ENCODE measurements at places on chromosomes 12 and 14.

DNA sequence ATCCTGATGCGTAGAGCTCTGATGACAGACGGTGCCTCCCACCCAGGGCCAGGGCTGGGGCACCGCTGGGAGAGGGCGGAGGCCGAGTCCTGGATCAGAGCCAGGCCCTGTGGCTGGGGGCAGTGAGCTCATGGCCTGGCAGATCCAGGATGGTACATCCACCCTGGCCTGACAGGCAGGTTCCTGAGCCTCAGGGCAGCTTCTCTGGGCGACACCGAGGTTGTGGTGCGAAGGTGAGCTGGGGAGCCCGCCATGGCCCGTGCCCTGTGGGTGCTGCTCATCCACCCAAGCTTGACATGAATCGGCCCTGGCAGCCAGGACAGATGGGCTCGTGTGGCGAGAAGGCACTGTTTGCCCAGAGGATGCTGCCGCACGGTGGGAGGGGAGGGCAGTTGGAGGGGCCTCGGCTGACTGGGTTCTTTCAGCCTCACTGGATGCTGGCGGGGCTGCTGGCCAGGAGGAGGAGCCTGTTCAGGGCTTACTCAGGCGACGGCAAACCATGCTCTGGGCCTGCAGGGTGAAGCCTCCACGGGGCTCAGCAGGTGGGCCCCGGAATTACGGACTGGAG is 16.6 kb downstream of the LRTM2 start:
- DNase-seq: no peak

- DNase-seq: no peak
Measured at GRCh38 chr12:76547526-76547925, 12.0 kb downstream of the OSBPL8 start.

DNA sequence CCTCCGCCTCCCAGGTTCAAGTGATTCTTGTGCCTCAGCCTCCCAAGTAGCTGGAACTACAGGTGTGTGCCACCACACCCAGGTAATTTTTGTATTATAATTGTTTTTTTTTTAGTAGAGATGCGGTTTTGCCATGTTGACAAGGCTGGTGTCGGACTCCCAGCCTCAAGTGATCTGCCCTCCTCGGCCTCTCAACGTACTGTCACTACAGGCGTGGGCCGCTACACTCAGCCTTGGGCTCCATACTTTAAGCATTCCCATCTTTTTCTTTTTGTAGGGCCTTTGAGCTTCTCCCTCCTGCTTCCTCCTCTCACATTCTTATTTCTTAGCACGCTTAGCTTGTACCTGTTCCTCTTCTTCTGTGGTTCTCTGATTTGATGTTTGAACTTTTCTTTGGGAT is 62.8 kb downstream of the SERPINA3 start:
- no peak for DNase-seq

DNA sequence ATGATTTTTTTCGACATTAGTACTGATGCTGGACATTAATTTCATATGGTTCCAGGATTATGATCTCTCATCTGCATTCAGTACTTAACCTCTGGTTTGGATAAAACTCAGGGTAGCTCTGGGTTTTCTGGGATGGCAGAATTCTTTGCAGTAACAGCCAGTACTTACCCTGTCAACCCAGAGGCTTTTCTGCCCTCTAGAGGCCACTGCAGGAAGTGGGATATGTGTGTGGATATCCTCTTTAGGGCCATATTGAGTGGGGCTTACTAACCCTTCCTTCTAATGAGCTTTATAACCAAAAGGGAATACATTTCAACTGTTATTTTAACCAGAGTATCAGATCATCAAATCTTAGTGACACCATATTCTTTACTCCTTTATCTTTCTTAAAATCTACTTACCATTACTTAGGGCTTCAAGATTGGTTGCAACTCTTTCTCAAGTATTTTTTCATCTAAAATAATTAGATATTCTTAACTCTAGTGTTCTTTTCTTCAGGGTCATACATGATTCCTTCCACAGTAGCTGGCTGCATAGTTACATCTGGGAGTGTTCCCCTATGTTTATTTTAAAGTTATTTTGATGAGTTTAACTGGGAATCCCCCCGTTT is 488.0 kb upstream of the STXBP6 start:
- no peak for DNase-seq

DNA sequence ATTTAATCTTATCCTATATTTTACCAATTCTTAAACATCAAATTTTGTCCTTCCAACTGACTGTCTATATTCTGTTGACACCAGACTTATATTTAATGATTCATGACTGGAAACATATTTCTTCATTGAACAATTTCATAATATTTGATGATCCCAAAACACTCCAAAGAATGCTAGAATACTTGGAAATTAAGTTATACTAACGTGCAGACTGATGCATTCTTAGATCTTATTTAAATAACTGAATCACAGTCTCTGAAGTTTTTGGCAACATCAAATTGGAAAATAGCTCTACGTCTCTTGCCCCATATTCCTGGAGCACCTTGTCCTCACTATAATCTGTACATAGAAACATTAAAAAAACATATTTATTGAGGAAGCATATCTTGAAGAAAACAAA is 127.4 kb downstream of the HMGA2 start:
- no peak for DNase-seq

- DNase-seq: no peak
Measured at GRCh38 chr12:56634837-56635791, 5.0 kb upstream of the BAZ2A start.

DNA sequence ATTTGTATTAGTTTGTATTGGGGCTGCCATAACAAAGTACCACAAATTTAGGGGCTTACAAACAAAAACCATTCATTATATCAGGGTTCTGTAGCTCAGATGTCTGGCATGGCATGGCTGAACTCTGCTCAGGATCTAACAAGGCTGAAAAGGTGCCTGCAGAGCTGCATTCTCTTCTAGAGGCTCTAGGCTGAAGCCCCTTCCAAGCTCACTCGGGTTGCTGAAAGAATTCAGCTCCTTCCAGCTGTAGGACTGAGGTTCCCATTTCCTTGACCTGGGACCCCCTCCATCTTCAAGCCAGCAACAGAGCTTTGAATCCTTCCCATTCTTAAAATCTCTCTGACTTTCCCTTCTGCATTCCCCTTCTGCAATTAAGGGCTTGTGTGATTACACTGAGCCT is 90.7 kb downstream of the NUAK1 start:
- DNase-seq: no peak

GRCh38 chr14:58797010-58797429 is 159.3 kb downstream of the DACT1 start:
- DNase-seq: no peak

DNA sequence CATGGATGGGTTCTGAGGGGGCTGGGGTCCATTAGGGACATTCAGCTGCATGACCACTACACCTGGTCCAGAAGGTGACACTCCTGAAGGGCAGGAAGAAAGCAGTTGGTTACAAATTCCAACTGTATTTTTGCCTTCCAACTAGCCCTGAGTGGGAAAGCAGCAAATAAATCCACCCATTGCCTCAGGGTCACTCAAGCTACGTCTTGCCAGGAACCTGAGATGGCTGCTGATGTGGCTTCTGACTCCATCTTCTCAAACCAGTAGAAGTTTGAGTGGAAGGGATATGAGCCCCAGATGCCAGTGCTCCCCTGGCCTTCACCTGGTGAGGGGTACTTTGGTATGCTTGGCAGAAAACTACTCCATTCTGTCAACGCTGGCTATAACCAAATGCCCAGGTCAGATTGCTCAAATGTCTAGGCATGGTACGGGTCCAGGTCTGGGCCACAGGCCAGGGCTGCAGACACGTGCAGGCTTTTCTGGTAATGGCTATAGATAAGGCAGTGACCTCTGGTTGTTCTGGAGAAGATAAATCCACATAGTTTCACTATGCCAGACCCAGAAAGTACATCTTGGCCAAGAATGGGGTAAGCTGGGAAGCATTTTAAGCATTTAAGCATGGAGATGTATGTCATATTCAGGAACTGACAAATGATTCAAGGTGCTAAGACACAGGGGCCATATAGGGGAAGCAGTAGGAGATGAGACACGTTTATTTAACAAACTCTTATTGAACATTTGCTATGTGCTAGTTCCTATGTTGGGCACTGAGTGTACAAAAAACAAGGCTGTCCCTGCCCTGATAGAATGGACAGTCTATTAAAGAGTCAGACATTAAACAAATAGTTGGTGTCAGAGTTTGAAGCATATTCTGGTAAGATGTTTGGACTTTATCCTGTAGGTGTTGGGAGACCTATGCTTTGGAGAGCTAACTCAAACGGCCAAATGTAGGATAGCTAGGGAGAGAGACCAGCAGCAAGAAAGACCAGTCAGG is 8.3 kb upstream of the STAC3 start:
- DNase-seq: no peak

DNA sequence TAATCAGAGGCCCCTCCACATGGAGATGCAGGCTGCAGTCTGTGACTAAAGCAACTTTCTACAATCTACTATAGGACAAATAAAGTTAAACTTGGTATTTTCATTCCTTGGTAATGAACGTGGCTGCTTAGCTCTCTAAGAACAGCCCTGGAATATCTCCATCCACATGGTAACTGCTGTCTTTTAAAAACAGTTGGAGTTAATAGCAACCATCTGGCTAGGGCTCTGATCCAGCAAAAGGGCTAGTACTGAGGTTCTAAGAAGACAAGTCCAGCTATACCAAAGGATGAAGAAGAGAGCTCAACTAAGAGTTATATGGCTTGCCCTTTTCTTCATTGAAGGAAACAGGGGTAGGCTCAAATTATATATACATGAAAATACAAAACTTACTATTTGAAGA is 920.1 kb downstream of the FLRT2 start:
- DNase-seq: no peak

DNA sequence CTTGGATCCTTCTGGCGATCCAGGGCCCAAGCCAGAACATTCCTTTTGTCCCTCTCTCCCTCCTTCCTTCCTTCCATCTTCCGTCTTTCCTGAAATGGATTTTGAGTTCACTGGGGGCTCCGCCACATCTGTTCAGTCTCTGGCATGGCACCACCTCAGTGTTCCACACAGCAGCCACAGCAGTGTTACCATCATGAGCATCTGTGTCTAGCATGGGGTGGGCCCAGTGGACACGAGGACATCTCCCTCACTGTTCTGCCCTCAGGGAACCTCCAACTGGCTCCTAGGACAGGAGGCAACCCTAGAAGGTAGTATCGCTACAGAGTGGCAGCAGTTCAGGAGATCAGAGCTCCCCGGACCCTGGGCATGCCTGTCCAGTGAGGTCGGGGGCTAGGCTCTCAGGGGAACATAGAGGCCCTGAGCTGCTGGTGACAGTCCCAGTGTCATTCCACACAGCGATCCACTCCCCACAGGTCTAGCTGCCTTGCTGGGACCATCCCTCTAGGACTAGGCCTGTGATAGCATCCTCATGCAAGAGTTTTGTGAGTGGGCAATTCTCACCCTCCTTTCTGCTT is 59.0 kb downstream of the GALNT16 start:
- no peak for DNase-seq

- no peak for DNase-seq
Measured at GRCh38 chr14:33647385-33647786, 303.5 kb downstream of the EGLN3 start.

DNA sequence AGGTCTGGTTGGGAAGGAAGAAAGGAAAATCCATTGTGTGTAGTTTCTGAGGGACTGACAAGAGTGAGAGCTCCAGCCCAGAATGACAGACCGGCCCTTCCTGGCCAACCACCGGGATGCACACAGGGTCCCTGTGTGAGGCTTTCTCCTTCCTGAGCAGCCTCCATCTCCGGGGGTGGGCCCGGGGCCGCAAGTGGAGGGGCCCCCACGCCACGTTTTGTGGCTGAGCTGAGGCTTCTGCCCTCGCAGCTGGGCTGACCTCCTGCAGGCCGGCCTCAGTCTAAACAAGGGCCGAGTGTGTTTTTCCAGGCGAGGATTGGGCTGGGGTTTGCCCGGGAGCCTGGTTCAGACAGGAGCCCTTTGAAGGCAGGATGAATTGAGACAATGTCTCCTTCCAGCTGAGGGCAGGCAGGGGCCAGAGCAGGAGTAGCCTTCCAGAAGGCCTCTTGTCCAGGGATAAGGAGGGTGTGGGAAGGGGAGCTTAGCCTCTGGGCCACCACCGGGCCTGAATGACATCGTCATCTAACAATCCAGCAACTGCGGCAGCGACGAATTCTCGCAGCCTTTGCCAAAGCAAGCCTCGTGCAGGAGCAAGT is 96.5 kb upstream of the NCOR2 start:
- DNase-seq: no peak

GRCh38 chr12:31368666-31369361 is 42.9 kb upstream of the SINHCAF start:
- no peak for DNase-seq

DNA sequence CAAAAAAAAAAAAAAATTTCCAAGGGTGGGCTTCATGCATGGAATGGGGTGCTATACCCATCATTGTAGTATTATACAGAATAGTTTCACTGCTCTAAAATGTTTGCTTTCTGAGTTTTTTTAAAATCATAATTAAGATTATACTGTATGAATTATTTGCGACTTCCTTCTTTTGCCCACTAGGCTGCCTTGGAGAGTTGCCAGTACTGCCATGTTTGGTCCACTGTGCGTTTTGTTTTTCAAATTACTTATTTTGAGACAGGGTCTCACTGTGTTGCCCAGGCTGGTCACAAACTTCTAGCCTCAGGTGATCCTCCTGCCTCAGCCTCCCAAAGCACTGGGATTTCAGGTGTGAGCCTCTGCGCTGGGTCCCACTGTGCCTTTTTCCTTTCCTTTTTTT is 19.9 kb downstream of the PLBD2 start:
- no peak for DNase-seq

GRCh38 chr14:65195042-65195719 is 92.9 kb upstream of the MAX start:
- no peak for DNase-seq

GRCh38 chr14:74018174-74018585 is 908 bp downstream of the ENTPD5 start:
- no peak for DNase-seq

GRCh38 chr14:59308673-59309072 is 120.2 kb downstream of the DAAM1 start:
- no peak for DNase-seq

GRCh38 chr12:79373896-79374499 is 316.8 kb downstream of the PAWR start:
- DNase-seq: no peak

DNA sequence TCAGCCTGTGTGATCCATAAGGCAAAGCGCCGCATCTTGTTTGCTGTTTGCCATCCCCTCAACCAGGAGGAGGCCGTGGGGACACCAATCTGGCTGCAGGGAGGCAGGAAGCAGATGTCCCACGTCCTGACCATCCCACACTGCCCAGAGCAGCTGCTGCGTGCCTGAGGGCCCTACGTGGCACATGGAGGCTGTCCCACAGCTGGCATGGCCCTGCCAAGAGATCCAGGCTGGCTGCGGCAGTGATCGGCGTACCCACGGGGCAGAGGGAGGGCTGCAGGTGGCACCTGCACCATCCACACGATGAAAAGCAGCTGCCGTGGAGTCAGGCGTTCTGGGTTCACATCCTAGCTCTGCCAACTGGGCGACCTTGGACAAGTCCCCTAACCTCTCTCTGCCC is 42.0 kb downstream of the NCOR2 start:
- no peak for DNase-seq

- DNase-seq: peak; percentile 40
Measured at GRCh38 chr12:111598637-111599452, at the start of gene ATXN2. Gene ATXN2 (minus strand): TSS chr12:111599315. CDS start chr12:111599034, 281 bp downstream.

DNA sequence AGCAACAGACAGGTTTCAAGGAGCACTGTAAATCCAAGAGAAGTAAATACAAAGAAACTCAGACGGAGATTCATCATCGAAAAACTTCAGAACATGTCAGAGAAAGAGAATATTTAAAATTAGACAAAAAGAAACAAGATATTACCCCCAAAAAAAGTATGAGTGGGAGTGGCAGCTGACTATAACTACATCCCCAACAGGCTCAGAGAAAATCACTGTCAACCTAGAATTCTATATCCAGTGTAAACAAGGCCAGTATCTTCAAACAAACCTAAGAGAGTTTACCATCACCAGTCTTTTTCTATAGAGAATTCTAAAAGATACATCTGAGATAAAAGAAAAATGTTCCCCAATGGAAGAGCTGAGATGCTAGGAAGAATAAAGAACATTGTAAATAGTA is 39.6 kb downstream of the CRY1 start:
- no peak for DNase-seq
